ENCODE measurements at places on chromosomes 6 and 20.
A peak's percentile ranks its signal among the peaks of the same experiment; 100 is the strongest.

DNA sequence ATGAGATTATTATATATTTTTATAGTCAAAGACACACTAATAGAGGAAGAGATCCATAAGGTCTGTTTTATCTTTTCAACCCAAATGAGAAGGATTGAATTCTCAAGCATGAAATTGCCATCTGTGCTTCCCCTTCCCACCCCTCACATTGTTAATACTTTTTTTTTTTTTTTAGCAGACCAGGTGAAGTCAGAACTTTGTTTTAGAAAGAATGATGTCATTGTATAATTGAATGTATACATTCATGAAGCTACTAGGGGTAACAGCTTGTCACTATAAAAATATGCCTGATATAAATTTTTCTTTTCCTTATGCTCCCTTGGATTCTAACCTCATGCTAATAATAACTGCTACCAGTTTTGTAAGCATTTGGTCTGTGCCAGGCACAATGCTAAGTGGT, 88.9 kb downstream of the TFAP2B start:
- no peak for DNase-seq

DNA sequence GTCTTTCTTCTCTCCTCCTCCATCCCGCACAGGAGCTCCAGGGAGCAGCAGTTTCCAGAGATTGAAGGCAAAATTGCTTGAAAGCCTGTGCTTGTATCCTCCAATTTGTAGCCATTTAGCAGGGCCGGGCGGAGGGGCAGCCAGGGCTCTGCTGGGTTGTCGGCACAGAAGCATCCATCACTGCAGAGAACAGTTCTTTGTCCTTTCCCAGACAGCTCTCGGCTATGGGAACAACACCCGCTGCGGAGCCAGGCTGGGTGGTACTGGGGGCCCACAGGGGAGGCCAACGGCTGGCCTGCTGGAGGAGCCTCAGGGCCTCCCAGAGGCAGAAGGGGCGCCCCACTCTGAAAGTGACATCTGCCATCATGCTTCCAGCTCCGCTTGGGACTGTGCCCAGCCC, 7.8 kb downstream of the HRH3 start:
- no peak for DNase-seq

DNA sequence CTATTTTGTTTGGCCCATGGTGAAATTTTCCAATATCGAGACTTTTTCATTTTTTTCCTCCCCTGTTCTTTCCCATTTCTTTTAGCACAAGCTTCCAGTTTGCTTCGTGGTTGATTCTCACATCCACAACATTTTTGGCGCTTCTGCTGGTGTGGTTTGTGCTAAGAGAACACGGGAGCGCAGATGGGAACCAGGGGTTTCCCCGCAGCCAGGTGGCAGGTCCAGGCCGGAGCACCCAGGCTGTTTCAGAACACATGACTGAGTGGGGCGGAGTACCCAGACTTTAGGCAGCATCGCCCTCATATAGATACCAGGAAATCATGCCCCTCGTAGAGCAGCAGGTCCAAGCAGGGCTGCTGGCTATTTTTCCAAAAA, 58.0 kb downstream of the SYTL3 start:
- no peak for DNase-seq

DNA sequence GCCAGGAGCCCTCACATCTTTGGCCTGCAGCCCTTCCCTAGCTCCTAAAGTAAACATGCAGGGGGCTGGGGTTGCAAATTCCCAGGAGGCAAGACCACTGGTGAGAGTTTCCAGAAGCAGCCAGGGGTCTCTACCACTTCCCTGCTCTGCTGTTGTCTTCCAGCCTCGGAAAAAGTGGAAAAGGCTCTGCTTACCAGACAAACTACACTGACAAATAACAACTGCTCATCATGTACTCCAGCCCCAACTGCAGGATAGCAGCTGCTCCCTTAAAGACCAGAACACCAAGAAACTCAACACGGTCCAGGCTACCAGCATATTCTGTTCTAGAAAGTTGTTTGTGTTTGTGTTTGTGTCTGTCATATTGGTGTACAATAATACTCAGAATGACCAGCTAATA, 187.5 kb upstream of the MARCKS start:
- DNase-seq, result no peak

- DNase-seq, result no peak
These were observed 169.6 kb upstream of the PRND start for GRCh38 chr20:4552075-4552640.

DNA sequence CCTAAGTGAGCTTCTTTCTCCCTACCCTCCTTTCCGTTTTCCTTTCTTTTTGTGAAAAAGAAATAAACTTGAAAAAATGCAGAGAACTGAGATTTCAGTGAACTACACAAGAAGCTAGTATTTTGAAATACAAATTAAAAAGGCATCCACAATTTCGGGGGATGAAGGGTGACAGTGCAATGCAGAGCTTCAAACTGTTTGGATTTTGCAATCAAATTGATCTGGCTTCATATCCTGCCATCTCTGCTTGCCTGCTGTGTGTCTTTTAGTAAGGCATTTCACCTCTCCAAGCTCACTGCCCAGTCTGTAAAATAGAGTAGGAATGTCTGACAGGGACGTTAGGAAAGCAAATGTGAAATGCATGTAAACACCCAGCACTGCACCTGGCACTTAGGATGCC, 258.0 kb downstream of the HACE1 start:
- DNase-seq, result no peak

DNA sequence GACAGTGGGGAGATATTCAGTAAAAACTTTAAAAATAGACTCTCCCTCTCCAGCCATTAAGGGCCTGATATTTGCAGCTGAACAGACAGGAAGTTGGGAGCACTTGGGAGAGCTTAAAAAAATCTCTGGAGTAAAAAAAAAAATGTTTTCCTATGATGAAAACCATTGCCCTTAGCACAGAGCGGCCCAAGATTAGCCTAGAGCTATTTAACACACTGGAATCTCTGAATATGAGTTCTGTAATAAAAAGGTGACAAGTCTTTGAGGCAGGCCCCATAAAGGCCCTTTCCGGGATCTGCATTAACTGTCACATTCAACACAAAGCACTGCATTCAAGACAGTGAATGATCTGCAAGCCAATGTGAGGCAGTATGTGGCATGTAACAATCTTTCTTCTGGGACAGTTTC, 393.7 kb downstream of the ZFAND3 start:
- no peak for DNase-seq

GRCh38 chr6:89022798-89023197, 57.8 kb upstream of the PNRC1 start:
- peak; percentile 26 for DNase-seq

DNA sequence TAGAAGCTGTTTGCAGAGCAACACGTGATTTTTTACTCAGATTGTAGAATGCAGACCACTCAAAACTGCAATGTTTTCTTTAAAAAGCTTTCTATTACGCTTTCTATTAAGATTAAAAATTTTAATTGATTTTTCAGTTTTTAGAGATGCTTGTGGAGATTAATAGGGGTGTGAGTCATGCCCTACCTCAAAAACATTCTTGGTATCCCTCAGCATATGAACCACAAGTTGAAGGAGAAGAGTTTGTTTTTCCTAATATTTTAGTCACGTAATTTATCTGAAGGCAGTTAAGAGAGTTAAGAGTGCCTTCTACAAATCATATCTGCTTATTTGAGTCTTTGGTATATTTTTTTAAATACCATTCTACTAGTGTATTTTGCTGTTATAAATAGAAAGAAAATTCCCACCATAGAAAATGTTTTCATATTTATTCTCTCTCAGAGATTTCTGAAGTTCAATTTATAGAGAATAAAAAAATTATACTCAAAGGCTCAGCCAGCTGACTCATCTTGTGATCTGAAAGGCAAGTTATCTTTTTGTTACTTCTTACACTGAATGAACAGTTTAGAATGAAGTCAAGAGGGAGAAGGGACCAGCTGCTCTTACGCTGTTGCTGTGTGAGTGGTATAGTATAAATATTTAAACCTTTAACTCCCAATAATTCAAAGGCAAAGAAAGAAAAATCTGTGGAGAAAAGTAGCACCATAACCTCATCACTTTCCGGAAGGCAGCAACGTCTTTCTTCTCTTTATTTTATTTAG, 7.6 kb downstream of the RIPOR2 start:
- no peak for DNase-seq

GRCh38 chr6:118558464-118559217, 10.5 kb downstream of the PLN start:
- peak; percentile 6 for DNase-seq

GRCh38 chr20:8805737-8806442, 263.0 kb upstream of the PLCB4 start:
- no peak for DNase-seq

DNA sequence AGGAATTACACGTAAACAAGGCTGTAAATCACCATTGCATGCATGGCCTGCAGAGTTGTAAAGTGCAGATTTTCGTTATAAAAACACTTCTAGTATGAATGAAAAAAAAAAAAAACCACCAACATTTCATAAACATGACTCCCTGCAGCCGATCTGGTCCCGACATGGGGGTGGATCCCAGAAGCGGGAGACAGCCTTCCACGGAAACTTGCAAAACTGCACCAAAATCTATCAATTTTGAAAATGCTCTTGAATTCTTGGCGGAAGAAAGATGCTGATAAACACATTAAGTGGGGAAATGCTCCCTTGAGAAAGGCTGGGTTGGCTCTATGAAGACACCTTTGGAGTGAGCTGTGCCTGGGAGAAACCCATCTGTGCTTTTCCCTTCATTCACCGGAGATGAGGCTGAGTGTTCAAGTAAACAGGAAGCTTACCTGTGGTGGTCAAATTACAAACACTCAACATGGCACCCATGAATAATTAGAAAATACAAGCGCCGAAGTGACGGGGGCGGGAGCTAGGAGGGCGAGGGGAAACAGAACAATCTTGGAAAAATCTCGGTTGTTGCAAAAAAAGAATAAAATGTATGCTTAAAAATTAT, 845 bp upstream of the ANKRD60 start:
- no peak for DNase-seq

All from suppressor macrophage treated with lipopolysaccharide for 4 hours (primary cell).